Non-pigmented ciliary epithelial cell (primary cell): ENCODE measurements at places on chromosomes 12 and 14.

GRCh38 chr12:105479710-105480109 lies 149.2 kb downstream of the C12orf75 start:
- no peak for DNase-seq

DNA sequence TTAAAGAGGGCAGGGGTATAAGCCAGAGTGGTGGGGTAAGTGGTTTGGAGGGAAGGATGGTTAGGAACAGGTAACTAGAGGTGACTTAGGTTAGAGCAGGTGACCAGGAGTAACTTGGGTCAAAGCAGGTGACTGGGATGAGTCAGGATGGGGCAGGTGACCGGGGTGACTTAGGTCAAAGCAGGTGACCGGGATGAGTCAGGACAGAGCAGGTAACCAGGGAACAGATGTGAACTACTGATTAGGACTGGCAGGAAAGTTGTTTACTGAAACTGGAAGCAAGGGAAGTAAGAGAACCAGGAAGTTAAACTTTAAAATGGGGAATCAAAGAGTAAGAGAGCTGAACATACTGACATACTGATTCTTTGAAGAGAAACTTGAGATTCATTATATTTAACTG lies 57.4 kb downstream of the FSCB start:
- DNase-seq, result no peak

GRCh38 chr14:95886366-95887056 lies 9.9 kb downstream of the TUNAR start:
- no peak for DNase-seq

GRCh38 chr14:64637735-64638473 lies 66.3 kb upstream of the PLEKHG3 start:
- DNase-seq, result no peak

- DNase-seq, result no peak
Measured at GRCh38 chr12:122738571-122738970, 7.9 kb upstream of the HCAR1 start.

- no peak for DNase-seq
Measured at GRCh38 chr14:75547552-75548250, 25.4 kb downstream of the BATF start.

DNA sequence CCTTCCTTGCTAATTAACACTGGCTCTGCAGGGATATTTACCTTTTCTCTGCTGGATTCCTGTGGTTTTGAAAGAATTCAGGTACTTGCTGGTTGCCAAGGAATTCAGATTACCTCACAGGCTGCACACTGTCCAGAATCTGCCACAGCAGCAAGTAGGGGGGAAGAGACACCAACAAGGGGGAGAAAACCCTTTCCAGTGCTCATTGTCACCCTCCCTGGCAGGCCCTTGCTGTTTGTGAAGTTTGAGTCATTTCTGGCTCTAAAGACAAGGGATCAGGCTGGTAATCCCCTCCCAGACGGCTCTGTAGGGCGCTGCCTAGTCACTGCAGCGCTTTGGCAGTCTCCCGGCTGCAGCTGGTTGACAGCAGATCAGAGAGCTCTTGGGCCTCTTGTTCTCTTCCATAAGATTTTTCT lies 50.8 kb downstream of the TTLL5 start:
- DNase-seq, result peak; percentile 74

DNA sequence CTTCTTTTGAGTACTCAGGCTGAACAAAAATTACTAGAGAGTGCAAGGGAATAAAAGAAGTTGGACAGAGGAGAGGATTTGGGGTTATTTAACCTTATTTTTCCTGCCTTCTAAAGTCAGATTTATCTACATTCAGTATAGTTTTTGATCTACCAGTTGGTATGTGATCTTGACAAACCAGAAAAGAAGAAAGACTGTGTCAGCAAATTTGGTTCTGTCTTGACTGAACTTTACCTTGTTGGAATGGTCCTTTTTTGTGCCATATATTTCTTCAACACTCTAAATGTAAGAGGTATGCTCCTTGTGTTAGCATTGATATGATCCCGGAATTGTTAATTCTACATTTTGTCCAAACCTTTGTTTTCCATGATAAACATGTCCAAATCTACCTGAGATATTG lies 47.7 kb upstream of the ADAMTS20 start:
- DNase-seq, result no peak

DNA sequence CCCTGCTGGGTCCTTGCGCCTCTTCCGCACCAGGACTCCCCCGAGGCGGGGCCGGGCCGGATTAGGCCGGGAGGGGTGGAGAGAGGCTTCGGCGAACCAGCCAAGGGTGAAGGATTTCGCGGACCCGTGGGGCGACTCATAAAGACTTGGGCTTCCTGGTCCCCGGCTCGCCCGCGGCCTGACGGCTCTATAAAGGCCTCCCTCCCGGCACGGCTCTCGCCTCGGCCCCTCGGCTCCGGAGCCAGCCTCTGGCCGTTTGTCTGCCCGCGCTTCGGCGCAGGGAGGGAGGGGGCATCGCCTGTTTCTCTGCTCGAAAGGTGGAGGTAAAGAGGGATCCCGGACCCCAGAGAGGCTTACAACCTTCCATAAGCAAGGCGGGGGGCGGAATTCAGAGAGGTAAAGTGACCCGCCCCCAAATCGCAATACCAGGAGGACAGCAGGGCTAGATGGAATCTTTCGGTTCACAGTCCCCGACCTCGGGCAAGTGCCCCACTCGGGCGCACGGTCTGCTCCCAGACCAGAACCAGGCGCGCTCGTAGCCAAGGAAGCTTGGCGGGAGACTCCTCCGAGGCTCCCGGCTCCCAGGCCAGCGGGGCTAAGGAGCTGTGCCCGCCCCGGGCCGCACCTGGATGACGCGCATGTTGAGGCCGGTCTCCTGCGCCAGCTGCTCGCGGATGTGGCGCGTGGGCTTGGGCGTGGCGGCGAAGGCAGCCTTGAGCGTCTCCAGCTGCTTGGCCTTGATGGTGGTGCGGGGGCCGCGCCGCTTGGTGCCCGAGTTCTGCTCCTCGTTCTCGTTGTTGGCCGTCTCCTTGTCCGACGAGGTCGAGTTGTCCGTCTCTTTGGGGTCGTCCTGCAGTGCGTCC lies 3.9 kb downstream of the LHX5 start:
- DNase-seq, result no peak

DNA sequence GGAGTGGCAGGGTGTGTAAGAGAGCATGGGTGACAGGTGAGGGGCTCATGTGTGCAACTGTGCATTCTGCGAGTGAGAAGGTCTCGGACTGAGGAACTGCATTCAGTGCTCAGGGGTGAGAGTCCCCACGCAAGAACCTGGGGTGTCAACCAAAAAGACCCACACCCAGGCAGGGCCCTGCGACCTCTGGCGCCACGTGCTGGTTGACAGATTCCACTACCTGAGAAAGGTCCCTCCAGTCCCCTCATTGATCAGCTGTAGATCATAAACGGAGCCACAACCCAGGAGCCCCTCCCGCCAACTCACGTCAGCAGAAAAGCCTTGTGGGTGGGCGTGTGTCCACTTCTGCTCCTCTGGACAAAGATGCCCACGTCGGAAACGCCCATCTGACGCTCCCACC lies 98.7 kb downstream of the ASCL4 start:
- DNase-seq, result no peak

DNA sequence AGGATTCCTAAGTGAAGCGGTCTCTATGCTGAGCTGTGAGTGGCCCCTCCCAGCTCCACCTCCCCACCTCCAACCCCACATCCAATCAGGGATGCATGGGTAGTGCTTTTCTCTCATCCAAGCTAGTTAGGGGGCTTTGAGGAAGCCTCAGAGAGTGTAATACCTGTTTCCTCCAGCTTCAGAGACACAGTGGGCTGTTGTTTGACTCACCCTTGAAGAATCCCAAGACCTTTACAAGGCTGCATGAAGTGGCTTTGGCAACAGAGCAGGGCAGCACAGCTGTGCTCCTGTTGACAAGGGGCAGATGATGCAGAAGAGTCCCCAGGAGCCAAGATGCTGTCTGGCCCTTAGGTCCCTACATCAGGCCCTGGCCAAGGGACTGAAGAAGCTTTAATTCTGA lies 27.1 kb upstream of the CLMN start:
- DNase-seq, result no peak

GRCh38 chr12:7017870-7018349 lies 366 bp downstream of the LPCAT3 start:
- DNase-seq, result no peak

DNA sequence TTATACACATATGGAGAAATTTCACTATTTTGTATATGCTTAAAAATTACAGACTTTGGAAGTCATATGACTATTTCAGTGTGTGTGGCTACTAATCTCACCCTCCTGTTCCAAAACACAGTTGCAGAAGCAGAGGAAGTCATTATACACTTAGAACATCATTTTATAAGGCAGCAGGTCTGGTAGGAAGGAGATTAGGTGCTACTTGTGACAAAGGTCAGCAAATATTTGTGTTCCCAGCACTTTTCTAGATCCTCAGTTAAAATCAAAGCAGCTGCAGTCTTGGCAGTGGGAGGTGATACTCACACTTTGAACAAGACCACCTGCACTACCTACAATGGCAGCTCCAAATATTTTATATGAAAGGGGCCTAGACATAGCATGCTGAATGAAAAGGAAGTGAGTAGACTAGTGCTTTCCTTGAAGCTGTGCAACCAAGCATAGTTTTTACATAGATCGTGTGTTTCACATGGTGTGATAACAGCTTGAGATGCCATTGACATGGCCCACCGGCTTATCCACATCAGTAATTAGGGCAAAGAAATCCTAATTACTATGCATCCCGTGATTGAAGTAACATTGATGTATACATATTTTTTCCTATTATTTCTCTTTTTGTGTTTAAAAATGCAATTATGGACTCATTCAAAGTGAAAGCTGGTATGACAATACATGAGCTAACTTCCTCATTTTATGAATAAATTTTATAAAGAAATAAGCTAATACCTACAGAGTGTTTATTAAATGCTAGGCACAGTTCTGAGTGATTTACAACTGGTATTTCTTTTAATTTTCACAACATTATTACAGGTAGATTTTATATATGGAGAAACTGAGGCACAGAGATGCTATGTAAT lies 5.3 kb downstream of the GYS2 start:
- no peak for DNase-seq

GRCh38 chr14:56133547-56133946 lies 15.3 kb downstream of the PELI2 start:
- DNase-seq, result no peak

- DNase-seq, result no peak
Measured at GRCh38 chr14:97411938-97412612, 614.9 kb downstream of the VRK1 start.

- no peak for DNase-seq
Measured at GRCh38 chr12:109632342-109632741, 58.7 kb downstream of the MVK start.
